Left colon (tissue), 2 donors: ENCODE measurements at places on chromosomes 5 and 9.

- DNase-seq: no peak
Measured at GRCh38 chr9:71690063-71690688, 78.1 kb downstream of the CEMIP2 start.

- DNase-seq: no peak
Measured at GRCh38 chr9:83011611-83012010, 51.3 kb downstream of the RASEF start.

DNA sequence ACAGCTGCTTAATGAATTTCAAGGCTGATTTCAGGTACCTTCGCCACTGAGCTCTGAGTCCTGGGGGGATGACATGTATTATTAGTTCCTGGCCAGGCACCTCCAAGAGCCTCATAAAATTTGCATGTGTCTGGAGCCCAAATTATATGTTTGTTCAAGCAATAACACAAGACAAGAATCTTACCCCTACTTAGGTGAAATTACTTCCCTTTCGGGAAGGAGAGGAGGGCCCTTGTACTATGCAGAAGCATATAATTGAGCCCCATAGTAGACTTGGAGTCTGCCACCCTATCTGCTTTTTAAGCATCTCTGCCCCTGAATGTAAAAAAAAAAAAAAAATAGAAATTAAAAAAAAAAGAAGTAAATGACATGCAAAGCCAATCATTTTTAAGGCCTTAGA is 13.0 kb upstream of the TMEM38B start:
- DNase-seq: no peak

- no peak for DNase-seq
Measured at GRCh38 chr5:180323160-180323559, 30.0 kb downstream of the GFPT2 start.

- DNase-seq: no peak
Measured at GRCh38 chr9:34463098-34463900, 4.7 kb downstream of the DNAI1 start.

GRCh38 chr5:37029436-37029835 is 152.9 kb downstream of the NIPBL start:
- no peak for DNase-seq

DNA sequence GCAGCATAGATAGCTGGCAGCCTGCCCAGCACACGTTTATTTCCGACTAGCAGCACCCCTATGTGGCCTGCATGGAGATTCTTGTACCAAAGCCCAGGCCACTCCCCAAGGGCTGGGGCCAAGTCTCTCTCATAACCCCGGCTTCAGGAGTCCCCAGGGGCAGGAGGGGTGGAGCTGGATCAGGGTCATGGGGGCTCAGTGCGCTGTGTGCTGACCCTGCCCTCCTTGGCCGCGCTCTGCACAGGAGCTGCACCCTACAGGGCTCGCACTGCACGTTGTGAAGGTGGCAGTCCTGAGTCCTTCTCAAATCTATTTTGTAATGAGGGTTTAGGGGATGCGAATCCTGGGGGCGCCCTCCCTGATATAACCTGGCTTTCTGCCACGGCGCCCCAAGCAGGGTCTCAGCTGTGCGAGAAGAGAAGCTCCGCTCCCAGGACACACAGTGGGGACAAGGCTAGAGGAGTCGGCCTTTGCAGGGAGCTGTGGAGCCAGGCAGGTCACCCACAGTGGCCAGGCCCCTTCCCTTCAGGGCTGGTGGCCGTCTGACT is 28.6 kb downstream of the NKD2 start:
- no peak for DNase-seq

GRCh38 chr5:128662997-128663396 is 125.0 kb upstream of the FBN2 start:
- DNase-seq: no peak

- no peak for DNase-seq
Measured at GRCh38 chr5:37658440-37658839, 181.4 kb downstream of the GDNF start.

DNA sequence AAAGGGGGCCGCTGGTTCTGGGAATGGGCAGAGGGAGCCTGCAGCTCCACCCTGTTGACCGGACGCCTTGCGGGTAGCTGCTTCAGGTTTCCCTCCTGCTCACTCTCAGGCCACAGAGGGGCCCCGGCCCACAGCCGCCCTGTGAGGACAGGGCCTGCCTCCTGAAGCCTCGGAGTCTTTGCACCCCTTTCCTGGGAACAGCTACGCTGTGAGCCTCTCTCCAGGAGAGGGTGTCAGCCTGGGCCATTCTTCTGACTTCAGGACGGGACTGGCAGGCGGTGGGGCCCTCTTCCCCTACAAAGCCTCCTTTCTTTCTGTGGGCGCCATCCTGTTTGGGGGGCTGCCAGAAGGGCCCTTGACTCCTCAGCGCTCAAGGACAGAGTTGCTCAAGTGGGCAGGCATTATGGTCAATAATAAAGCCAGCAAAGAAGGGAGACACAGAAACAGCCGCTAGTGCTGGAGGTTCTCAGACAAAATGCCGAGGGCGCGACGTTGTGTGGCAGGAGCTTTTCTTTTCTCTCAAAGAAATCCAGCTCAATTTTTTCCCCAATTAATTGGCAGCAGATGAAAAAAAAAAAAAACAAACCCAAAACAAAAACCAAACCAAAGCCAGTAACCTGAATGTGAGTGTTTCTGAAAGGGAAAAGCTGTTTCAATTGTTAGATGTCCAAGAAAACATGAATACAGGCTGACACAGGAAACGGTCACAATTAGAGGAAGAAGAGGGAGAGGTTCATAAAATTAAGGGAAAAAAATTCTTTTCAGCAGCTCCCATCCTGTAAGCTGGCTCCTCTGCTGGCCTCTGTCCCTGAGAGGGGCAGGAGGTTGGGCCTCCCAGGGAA is 12.8 kb upstream of the SLC25A51 start:
- DNase-seq: no peak

DNA sequence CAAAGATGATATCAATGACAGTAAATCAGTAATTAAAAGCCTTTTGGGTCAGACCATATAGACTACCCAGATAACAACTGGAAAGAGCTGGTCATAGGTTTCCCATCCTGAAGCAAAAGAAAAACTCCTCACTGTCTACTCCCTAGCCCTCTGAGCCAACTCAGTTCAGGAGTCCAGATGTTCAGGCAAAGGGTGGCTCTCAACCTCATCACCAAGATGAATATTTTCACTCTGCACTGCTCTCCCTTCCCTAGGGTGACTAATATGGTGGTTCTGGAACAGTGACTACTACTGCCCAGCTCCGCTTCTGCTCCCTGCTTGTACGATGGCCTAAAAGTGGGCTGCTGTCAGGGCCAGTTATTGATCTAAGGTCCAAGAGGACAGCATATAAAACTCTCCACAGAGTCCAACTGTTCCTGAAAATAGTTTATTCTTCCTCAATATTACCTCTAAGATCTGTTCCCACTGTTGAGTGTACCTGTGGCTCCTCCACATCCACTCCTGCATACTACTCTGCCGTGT is 263.4 kb upstream of the SLC30A5 start:
- no peak for DNase-seq

- no peak for DNase-seq
Measured at GRCh38 chr5:89043676-89044075, 160.7 kb upstream of the MEF2C start.
